Fibroblast of mammary gland (primary cell): ENCODE measurements at places on chromosomes 2 and 18.

DNA sequence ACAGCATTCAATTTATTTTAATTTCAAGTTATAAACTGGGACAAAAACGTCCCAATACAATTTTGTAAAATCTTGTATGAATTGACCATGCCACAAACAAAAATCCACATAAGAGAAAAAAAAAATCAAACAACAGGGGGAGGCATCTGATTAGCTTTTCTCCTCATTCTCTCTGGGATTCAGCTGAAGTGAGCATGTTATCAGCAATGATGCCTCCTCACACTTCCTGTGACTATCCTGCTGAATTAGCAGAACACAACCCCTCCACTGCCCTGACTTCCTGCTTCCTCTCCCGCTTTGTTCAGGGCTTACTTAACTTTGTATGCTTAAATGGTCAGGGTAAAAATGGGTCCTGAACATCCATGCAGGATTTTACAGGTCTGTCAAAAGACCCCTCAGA, 132.2 kb upstream of the ITGB6 start:
- DNase-seq = peak; percentile 49

GRCh38 chr2:203361922-203362321, 33.7 kb downstream of the ABI2 start:
- DNase-seq = peak; percentile 34

GRCh38 chr2:210429403-210430137, 47.0 kb downstream of the LANCL1 start:
- DNase-seq = no peak

DNA sequence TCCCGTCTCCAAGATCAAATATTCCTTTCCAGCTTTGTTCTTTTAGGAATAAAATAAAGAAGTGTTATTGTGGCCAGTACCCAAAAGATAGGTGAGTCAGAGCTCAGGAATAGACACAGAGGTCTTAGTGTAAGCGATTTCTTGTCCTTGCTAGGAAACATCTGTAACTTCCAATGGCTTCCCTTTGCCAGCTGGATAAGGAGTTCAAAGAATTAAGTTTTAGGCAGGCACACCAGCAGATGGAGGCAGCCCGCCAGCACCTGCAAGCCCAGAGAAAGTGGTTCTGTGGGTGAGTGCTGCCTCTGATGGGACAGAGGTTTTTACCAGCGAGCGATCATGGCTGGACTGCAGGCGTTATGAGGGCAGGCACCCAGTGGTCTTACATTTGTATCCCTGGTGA, 125.4 kb downstream of the MGAT5 start:
- DNase-seq = peak; percentile 50

- no peak for DNase-seq
Measured at GRCh38 chr2:99701503-99701902, 211.7 kb upstream of the REV1 start.

- no peak for DNase-seq
Measured at GRCh38 chr2:73992036-73992435, 7.3 kb downstream of the TET3 start.

DNA sequence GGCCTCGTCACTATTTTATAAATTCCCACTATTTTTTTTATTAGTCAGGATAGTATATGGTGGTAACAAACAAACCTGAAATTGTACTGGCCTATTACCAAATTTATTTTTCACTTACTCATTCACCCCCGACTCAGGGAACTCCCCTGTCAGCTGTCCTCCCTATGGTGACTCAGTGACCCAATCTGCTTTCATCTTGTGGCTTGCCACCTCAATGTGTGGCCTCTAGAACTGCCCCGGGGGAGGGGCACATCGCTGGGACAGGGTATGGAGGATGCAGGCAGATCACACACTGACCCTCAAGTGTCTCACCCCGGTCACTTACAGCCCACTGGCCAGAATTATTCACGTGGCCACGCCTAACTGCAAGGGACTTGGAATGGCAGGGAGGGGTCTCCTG, 71.6 kb downstream of the ACTR2 start:
- DNase-seq = peak; percentile 84

DNA sequence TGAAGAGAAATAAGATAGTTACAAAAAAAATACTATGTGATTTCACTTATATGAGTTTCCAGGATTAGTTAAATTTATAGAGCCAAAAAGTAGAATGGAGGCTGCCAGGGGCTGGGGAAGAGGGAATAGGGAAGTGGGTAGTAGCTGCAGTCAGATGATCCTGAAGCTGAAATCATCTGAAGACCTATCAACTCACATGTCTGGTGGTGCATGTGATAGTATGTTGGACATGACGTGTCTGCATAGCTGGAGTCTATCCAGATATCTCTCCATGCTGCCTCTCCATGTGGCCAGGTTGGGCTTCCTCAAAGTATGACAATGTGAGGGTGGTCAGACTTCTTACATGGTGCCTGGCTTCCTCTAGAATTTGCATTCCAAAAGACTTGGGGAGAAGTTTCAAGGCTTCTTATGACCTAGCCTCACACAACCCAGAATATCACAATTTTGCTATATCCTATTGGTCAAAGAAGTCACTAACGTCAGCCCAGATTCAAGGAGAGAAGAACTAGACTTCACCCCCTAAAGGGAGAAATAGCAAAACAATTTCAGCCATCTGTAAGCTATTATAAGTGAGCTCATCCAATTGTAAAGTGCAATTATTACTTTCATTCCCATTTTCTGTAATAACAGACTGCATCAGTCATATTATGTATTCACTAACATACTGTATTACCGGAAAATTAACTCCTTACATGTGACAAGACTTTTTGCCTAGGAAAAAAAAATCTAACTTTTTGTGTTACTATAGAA, 14.0 kb upstream of the ZNF396 start:
- peak; percentile 29 for DNase-seq

GRCh38 chr2:174112073-174112472, 136.3 kb downstream of the OLA1 start:
- no peak for DNase-seq

GRCh38 chr2:60285626-60286316, 267.7 kb downstream of the BCL11A start:
- DNase-seq = no peak

GRCh38 chr2:33134791-33135560, 188.2 kb downstream of the LTBP1 start:
- no peak for DNase-seq

DNA sequence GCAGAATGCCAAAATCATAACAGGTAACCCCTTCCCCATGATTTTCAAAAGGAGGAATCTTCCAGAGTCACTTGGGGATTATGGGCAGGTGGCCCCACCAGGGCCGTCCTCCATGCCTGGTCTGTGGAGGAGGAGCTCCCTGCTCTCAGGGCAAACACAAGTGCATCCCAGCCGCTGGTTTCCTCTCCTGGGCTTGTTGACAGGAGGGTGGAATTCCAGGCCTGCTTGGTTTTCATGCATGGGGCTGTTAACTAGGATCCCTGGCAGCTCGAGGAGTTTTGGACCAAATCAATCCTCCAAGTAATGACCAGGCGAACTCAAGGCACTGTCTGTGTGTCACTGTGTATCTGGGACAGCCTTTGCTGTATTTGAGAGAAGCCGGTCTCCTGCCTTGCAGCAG, 45.3 kb downstream of the FOSL2 start:
- no peak for DNase-seq

GRCh38 chr2:65450393-65450792, 18.0 kb upstream of the SPRED2 start:
- DNase-seq = no peak

DNA sequence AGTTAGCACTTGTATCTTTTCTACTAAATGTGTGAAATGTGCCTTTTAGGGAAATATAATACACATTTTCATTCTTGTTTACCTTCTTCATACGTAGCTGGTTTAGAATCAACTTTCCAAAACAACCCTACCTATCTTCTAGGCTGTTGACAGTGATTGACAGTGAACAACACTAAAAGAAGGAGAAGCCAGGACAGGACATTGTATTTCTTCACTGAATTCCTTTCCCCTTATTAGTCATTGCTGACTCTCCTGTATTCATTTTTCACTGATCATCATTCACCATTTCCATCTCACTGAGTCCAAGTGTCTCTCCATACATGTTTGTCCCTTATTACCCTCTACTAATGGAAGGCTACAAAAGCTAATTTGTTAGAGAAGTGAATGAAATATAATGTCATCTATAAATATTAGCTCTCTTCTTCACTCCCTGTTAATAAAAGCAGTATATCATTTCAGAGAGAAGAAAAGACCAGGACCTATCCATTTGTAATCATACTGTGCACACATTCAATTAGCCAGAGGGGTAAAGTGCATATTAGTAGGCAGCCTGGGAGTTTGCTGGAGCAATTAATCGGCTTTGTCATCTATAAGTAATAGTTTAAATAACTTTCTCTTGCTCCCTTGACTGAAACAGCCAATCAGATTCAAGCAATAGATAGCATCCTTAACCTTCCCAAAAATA, 192.5 kb upstream of the FOSL2 start:
- peak; percentile 20 for DNase-seq

GRCh38 chr2:142819411-142819810, 58.1 kb upstream of the KYNU start:
- no peak for DNase-seq

DNA sequence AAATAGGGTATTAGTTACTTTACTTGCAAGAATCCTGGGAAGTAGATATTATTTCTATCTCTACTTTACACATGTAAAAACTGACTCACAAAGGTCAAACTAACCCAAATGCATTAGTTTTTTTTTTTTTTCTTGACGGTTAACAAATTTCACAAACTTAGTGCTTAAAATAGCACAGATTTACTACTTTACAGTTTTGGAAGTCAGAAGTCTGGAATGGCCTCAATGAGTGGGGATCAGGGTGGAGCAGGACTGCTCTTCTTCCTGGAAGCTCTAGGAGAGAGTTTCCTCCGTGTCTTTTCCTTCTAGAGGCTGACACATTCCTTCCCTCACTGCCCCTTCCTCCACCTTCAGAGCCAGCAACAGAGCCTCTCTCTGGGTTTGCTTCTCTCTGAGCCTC, 117.2 kb downstream of the COL6A3 start:
- peak; percentile 84 for DNase-seq

DNA sequence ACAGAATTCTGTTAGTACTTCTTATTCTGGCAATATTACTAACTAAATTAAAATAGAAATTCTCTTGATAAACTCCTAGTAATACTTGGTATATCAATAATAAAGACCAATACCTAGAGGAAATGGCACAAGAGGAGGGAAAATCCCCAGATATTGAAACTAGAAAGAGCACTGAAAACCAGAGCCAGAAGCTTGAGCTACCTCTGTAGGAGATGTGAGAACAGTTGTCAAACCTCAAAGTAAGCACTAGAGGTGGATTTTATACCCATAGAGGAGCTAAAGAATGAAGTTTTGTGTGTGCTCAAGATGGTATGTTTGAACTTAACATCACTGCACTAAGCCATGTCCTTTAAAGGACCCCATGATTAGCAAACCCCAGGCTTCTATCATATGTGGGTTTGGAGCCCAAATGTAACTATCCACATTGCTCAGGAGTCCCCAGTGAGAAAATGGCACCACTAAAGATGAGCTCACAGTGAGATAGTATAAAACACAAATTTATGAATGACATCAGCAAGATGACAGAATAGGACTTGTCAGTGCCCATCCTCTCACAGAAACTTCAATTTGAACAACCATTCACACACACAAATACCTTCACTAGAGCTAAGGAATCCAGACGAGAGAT, 122.1 kb downstream of the PKP4 start:
- DNase-seq = no peak

- peak; percentile 88 for DNase-seq
Measured at GRCh38 chr18:55381277-55381676, 206.7 kb downstream of the TCF4 start.

- DNase-seq = no peak
Measured at GRCh38 chr2:239626961-239627592, 226.3 kb upstream of the HDAC4 start.

- DNase-seq = no peak
Measured at GRCh38 chr2:45218931-45219339, 209.7 kb upstream of the SIX2 start.

DNA sequence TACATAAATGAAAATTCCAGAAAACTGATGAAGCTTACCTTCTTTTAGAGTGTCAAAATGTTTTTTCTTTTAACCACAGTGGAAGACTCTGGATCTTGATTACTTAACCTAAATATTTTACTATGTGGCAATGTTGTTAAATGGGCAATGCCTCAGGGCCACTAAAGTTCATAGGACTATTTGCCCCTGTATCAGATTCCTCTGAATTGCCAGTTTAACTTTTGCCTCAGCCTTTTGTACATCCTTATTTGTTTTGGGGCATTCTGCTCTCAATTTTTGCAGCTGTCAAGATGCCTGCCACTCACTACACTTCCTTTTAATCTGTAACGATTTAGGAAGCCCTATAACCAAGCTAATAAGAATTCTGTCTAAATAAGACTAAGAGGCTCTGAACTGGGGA, 31.7 kb upstream of the SERTAD2 start:
- peak; percentile 24 for DNase-seq

DNA sequence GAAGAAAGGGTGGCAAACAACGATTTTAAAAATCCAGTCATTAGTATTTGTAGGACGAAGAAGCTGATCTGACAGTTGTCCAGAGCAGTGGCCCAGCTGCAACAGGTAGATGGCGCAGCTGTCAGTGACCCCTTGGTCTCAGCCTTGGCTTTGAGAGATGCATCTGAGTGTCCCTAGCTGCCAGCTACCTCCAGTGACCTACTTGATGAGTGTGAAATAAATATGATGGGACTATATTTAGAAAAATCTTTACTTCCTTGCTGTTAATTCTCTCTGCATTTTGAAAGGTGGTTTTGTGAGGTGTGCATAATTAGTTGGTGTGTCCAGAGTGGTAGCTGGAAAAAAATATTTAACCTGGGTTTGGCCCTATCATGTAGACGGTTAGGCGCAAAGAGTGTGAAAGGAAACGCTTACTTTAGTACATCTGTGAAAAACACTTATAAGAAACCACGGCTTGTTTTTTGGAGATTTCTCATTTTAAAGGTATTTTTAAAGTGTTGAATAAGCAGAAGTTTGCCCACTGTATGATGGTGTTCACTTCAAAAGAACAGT, 963 bp downstream of the INPP1 start:
- peak; percentile 34 for DNase-seq

GRCh38 chr2:219029829-219030165, 11.5 kb downstream of the CFAP65 start:
- peak; percentile 71 for DNase-seq

DNA sequence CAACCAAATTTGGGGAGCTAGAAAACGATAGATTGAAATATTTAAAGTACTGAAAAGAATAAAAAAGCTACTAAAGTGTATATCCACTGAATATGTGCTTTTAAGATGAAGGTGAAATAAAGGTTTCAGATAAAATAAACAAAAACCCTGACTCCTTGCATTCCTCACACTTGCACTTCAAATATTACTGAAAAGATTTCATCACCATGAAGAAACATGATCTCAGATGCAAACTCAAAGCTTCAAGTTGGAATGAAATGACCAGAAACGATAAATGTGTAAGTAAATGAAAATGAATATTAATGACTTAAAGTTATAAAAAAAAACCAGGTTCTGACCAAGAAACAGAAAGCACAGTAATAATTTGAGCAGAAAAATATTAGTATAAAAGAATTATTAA, 1246.0 kb upstream of the ACVR2A start:
- no peak for DNase-seq

DNA sequence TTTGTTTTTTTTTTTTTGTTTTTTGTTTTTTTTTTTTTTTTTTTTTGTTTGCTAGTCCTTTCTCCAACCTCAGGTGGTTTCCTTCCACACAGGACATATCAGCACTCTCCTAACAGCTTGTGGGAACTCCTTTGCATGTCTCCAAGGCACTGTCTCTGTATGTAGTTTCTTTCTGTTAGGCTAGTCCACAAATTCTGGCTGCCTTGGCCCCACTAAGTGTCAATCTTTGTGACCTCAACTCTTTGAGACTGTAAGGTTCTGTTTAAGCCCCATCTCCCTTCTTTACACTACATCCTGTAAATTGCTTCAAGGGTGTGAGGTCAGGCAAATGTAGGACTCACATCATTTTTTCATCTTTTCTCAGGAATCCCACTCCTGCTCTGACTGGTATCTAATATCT, 85.1 kb downstream of the NCOA1 start:
- DNase-seq = no peak
